MCF 10A (cell line): ENCODE measurements at places on chromosomes 2 and 18.

DNA sequence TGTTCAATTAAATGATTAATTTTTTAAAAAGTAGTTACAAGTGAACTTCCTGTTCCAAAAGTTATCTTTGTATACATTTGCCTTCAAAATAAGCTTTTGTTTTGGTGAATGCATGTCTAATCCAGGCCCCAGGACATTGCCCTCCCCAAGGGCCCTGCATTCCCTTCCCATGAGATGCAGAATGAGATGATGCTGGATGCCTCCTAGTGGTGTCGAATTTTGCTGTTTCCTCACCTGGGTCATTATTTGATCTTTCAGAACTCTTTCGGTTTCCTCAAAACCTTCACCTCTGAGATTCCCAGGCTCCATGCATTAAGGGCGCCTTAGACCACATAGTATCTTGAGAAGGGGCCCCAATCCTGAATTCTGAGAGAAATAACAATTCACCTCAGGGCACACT lies 728.8 kb downstream of the CNTNAP5 start:
- DNase-seq: no peak

DNA sequence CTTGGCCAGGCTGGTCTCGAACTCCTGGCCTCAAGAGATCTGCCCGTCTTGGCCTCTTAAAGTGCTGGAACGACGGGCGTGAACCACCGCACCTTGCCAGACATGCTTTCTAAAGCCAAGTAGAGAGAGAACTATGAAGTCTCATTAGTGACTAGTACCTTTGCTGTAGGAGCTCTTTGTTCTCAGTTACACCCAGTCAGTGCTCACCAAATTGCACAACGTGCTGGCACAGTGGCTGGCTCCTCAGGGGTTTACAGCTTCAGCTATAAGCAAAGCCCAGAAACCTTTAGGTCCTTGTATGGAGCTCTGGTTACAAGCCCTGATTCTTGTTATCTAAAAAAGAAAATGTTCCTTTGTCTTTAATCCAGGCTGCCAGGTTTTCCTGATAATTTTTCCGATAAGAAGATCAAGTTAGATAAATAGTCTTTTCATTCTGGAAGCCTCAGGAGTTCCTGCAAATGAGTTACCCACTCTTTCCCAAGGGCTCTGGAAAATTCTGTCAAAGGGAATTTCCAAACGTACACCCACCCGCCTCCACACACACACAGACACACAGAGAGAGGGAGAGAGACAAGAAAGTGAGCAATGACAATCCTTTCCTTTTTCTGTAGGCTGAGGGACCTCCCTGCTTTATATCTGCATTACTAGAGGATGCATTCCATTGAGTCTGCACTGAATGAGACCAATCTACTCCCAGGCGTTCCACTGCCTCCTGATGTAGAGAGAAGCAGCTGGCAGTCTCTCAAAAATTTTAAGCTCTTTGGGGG lies 100.2 kb upstream of the CSRNP3 start:
- peak; percentile 35 for DNase-seq

DNA sequence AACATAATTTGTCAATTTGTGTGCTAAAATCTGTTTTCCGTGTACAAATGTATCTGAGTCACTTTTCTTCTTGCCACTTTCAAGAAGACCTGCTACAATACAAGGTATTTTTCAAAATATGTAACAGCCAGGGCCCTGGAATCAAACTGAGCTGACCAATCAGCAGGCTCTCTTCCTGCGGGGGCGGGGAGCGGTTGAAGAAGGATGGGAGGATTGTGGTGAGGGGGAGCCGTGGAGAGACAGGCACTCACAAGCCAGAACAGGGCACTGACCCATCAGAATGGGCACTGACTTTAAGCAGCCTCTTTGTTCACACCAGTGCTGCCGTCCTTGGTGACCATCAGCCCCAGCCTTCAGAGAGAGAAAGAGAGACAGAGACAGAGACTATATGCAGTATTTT lies 40.6 kb upstream of the CCNYL1 start:
- no peak for DNase-seq

- DNase-seq: no peak
Observed at GRCh38 chr18:23730857-23731256, 41.6 kb downstream of the LAMA3 start.

DNA sequence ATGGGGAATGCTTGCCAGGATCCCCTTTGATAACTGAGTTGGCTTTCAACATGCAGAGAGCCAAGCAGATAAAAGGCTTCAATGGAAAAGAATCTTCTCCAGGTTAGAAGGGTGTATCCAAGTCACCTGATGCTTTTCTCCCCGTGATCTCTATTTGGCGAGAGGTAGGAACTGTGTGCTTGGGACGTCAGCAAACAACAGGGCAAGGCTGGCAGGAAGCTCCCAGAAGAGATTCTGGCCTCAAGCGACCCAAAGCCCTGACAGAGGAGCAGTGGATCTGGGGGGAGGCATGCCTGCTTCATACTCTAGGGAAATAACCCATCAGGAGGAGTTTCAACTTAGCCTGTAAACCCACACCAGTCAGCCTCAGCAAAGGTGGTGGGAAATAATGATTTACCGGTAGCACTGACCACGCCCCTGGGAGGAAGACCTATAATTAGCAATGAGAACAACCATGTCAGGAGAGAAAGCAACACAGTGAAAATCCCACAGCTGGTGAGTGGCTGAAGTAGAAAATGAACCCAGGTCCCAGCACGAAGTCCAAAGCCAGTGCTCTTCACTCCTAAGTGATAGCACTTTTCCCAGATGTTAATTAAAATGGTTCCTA lies 76.3 kb upstream of the SEC11C start:
- DNase-seq: no peak

- no peak for DNase-seq
Observed at GRCh38 chr2:201559067-201559710, 84.1 kb downstream of the TMEM237 start.

DNA sequence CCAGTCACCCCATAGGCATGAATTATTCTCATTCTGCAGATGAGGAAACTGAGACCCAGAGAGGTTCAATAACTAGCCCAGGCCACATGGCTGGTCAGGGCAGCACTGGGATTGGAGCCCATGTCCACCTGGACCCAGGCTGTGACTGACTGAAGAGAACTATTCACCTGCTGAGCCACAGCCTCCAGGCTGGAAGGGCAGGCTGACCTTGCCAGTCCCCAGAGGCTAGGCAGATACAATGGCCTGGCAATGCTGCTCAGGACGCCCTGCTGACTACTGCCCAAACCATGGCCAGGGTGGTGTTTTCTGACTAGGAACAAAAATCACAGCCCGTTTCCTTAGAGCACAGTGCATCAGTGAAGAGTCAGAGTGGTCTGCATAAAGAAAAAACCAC lies 36.8 kb downstream of the HS6ST1 start:
- no peak for DNase-seq

- no peak for DNase-seq
Observed at GRCh38 chr2:229085439-229085838, 185.6 kb downstream of the PID1 start.

- no peak for DNase-seq
Observed at GRCh38 chr2:205170399-205170798, 511.9 kb upstream of the NRP2 start.

- DNase-seq: peak; percentile 59
Observed at GRCh38 chr2:43464590-43464989, 131.2 kb downstream of the THADA start.

DNA sequence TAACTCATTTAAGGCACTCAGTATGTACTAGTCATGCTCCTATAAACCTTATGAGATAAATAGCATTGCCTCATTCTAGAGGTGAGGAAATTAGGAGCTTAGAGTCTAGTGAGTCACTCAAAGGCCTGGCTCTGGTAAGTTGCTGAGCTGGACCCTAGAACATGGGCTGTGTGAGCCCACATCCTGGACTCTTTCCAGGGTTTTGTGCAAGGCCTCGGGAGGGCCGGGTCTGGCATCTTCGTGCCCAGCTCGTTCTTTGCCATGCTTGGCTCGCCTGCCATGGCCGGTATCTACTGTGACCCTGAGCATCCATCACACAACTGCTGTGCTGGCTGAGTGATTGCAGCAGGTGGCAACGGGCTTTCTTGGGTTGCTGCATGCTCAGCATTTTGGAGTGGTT lies 168.0 kb downstream of the LPIN1 start:
- peak; percentile 99 for DNase-seq

DNA sequence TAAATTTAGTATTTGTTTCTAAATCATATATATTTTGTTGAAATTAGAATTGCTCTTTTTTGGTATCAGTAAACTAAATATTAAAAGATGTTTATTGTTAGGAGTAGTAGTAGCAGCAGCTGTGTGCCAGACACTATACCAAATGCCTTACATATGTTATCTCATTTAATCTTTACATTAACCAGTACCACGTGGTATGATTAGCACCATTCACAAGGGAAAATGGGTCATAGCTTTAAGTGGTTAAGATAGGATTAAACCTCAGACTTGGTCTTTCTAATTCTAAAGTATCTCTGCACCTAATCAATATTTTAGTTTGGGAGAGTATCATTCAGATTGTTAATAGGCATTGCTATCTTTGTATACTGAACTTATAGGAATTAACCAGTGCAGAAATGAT lies 29.0 kb downstream of the PSMD14 start:
- no peak for DNase-seq

- DNase-seq: no peak
Observed at GRCh38 chr2:43155851-43156411, 70.5 kb downstream of the ZFP36L2 start.

DNA sequence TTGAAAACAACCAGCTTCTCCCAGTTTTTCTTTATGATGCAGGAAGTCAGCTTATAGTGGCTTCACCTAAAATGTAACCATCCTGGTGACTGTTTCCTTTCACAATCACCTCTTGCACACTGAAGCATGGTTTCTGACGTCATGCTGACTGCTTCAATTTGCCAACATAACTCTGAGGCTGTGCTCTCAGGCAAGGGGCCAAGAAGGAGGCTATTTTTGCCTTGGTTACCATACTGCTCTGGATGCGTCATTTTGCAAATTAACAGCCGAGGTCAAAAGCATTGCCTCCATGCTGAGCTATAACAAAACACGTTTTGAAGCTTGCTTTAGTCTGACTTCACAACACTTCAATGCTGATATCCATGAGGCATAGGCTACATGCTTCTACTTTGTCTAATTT lies 397.8 kb downstream of the METTL4 start:
- peak; percentile 95 for DNase-seq

GRCh38 chr2:175744000-175744399 lies 258.1 kb downstream of the LNPK start:
- DNase-seq: no peak

GRCh38 chr2:133400411-133400810 lies 167.9 kb downstream of the NCKAP5 start:
- DNase-seq: no peak

GRCh38 chr2:213104092-213104902 lies 47.1 kb downstream of the IKZF2 start:
- peak; percentile 36 for DNase-seq

GRCh38 chr2:78416625-78417300 lies 608.7 kb upstream of the REG3G start:
- DNase-seq: no peak

DNA sequence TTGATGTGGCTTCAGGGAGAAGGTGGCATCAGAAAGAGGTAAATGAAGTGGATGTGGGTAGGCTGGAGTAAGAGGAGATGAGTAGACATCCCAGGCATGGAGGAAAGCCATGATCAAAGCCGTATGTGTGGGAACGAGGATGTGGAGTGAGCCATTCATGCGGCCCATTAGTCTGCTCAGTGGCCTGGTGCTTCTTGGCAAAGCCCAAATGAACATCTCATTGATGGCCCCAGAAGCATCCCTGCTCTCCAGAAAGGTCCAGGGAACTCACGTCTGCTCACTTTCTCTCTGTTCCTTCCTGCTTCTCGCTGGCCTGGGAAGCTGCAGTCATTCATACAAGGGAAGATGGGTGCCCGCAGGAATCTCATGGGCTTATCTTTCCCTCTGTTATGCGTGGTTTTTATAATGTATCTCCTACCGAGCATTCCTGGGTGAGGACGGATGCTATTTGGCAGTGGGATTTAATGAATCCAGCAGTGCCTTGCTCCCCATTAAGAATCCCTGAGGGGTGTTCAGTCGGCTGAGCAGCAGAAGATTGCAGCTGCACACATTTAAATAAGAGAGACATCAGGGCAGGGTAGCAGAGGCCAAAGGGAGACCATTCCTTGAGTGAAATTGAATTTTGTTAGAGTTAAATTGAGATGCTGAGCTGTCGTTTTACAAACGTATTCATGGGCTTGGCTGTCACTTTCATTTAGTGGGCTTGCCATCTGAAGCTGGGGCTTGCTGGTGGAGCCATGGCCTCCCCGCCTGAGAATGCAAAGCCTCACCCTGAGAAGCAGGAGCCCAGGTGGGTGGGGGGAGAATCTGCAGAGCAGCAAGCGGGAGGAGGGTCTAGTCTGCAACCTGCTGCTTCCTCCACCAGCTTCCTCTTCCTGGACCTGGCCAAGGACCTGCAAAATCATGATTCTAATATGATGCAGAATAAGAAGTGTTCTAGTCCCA lies 64.5 kb downstream of the LYPD1 start:
- no peak for DNase-seq

DNA sequence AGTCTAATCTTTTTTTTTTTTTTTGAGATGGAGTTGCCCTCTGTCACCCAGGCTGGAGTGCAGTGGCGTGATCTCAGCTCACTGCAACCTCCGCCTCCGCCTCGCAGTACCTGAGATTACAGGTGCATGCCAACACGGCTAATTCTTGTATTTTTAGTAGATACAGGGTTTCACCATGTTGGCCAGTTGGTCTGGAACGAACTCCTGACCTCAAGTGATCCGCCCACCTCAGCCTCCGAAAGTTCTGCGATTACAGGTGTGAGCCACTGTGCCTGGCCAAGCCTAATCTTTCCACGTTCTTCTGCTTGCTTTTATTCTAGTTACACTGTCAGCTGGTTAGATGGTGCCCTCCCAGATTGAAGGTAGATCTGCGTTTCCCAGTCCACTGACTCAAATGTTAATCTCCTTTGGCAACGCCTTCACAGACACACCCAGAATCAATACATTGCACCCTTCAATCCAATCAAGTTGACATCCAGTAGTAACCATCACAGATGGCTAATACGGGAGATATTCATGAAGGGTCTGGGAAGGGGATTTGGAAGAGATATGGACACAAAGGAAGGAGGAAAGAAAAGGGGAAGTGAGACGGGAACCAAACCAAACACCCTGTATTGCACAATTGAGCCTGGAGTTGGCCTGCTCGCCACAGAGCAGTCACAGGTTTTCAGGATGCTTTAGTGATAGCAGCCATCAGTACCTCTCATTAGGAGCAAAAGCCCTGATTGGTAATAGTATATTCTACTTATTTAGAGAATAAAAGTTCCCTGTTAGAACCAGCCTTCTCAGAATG lies 229.8 kb downstream of the PIK3C3 start:
- no peak for DNase-seq

- no peak for DNase-seq
Observed at GRCh38 chr18:38307914-38308313, 742.3 kb upstream of the CELF4 start.

DNA sequence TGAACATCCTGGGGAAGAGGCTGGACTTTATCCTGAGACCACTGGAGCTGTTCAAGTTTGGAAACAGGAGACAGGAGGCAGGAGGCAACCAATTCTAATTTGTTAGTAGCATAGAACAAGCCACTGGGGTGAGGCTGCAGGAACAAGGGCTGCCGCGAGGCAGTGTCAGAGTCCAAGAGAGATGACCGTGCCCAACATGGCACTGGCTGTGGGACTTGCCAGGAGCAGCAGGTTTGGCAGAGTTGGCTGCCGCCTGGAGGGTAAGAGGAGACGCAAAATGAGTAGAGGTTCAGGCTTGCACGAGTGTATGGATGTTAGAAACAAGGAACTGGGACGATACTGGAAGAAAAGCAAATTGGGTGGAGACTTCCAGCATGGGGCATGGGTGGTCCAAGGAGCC lies 168.5 kb downstream of the TPGS2 start:
- DNase-seq: no peak
